ENCODE measurements at places on chromosomes 1 and 21. TPM values are rescaled to one million over a fixed set of nuclear protein-coding genes. Genes with fewer than 3 reads are reported as not detected.

TMEM79 gene
- 5.9 TPM for polyA plus RNA-seq

DNA sequence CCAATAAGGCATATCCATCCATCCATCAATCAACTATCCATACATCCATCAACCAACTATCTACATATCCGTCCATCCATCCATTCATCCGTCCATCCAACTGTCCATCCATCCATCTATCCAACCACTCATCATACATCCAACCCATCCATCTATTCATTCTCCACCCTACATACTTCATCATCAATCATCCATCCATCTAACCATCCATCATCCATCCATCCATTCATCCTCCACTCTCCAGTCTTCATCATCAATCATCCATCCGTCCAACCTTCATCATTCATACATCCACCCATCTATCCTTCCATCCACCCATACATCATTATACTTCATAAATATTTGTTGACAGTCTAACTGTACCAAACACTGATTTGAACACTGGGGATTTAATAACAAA, 231.3 kb upstream of the DAB1 start:
- no peak for DNase-seq

GRCh38 chr1:165841582-165842017, 14.2 kb downstream of the UCK2 start:
- DNase-seq = no peak

DNA sequence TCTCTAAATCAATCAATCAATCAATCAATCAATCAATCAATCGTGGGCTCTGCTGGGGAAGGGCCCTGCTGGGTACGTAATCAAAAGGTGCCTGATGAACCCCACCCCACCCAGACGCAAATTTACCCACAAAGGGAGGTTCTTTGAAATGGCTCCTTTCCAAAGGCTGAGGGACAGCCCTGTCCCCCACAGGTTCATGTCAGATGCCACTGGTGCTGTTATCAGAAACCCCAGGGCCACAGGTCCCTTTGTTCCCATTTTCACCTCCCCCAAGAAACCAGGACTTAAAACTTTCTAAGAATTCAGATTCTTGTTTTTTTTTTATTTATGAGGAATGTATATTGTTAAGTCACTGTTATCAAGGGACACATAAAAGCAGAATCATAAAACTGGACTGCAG, 14.2 kb downstream of the CHRNB2 start:
- no peak for DNase-seq

CLCA2 gene
- polyA plus RNA-seq = 0.05 TPM

GRCh38 chr1:67672260-67672803, 12.7 kb upstream of the GADD45A start:
- no peak for DNase-seq

- no peak for DNase-seq
Observed at GRCh38 chr1:38055965-38056364, 9.4 kb upstream of the POU3F1 start.

Data from left kidney (tissue), 8 donors.